ENCODE measurements at places on chromosomes 1 and 21.

DNA sequence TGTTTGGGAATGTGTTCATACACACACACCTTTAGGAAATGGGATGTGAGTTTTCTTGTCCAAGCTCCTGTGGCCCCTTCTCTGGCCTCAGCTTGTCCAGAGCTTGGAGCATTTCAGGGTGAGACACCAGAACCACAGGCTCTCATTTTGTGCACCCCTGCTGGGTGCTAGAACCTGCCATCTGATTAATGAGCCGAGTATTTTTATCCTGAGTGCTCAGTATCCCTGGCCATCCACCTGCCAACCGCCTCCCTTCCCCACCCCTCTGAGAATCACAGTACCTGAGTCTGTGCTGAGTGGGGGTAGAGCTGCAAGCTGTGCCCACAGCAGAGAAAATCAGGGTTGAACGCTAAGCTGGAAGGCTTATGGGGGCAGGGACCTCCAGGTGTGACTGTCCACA lies 1.4 kb downstream of the CASQ1 start:
- no peak for DNase-seq

- no peak for DNase-seq
Observed at GRCh38 chr1:61570191-61570590, 154.8 kb downstream of the TM2D1 start.

DNA sequence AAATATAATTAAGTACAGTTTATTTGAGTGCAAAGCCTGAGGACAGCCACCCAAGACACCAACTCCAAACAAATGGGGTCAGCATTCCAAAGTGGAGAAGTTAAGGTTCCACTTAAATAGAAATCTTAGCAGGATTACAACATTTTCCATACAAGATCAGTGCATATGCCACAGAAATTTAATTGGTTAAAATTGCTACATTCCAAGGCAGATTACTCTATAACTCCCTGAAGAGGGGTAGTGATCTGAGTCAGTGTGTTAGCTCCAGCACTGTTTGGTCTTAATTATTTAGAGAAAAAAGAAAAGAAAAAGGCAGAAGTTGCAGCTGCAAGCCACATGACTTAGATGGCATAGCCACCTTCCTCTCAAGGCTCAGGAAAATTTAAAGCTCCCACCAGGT lies 297.5 kb downstream of the HHIPL2 start:
- no peak for DNase-seq

DNA sequence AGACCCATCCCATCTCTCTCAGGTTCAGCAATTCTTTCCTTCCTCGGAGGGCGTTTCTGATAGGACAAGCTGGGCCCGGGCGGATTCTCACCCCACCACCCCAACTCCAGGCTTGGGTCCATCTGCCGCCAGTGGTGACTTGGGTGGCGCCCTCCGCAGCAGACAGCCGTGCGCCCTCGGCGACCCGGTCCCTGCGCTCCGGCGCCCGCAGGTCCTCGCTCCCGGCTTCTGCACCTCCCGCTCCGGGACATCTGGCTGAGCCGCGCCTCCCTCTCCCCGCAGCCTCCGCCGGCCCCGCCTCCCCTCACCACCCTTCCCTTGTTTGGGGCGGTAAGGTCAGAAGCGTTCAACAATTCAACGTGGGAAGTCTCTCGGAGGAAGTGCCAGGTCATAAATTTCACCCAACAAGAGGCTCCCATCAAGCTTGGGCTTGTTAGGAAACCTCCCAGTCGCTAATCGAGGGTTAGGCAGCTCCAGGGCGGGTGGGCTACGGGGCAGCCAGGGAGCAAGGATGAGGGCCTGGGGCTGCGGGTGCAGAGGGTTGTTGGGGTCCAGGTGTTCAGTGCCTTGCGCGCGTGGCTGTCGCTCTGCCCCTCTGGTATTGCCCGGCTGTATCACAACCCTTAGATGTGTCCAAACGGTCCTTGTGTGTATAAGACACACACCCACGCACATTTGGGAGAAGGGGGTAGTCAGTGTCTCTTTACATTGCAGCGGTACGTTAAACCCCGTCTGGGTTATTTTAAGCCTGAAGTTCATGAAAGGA lies 39.8 kb downstream of the OLIG1 start:
- DNase-seq: no peak

DNA sequence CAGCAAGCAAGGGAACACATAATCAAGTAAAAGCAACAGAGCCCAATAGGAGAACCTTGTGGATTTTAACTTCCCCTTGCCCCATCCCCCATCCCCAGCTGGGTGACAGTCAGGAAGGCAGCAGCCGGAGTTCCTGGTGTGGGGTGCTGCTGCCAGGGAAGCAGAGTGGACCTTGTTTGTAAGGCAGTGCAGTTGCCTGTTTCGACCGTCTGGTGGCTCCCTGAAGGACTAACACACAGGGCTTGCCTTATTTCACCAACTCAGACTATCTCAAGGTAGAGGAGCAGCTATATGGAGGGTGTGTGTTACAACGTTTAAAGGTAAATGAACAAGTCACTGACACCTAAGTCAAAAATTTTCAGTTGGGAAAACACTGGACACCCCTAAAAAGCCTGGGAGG lies 6.6 kb downstream of the KRTAP10-8 start:
- DNase-seq: no peak

DNA sequence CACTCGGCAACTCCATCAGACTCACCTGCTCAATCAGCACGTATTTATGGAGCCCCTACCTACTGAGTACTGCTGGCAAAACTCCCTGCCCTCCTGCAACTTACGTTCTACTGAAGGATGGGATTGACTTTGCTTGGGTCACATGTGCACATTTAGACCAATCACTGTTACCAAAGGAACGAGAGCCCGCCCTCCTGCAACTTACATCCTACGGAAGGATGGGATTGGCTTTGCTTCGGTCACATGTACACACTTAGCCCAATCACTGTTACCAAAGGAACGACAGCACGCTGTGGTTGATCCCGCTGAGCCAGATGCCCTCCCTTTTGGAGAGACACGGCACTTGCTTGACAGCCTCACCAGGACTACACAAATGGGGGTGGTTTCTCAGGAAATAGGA lies 46.0 kb downstream of the UBIAD1 start:
- DNase-seq: no peak

DNA sequence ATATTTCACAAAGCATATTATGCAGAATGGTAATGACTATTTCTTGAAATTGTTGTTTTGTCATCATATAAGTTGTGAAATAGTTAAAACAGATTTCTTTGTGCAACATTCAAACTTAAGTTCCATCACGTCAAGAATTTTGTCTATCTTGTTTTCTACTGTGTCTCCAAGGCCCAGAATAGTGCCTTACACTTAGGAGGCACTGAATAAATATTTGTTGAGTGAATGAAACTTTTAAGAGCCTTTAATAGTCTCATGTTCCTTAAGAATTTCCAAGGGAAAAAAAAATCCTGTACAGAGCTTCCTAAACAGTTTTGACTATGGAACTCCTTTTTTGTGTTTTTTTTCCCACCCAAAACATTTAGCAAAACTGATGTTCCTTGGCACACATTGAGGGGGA lies 50.8 kb upstream of the TNFSF18 start:
- DNase-seq: no peak

DNA sequence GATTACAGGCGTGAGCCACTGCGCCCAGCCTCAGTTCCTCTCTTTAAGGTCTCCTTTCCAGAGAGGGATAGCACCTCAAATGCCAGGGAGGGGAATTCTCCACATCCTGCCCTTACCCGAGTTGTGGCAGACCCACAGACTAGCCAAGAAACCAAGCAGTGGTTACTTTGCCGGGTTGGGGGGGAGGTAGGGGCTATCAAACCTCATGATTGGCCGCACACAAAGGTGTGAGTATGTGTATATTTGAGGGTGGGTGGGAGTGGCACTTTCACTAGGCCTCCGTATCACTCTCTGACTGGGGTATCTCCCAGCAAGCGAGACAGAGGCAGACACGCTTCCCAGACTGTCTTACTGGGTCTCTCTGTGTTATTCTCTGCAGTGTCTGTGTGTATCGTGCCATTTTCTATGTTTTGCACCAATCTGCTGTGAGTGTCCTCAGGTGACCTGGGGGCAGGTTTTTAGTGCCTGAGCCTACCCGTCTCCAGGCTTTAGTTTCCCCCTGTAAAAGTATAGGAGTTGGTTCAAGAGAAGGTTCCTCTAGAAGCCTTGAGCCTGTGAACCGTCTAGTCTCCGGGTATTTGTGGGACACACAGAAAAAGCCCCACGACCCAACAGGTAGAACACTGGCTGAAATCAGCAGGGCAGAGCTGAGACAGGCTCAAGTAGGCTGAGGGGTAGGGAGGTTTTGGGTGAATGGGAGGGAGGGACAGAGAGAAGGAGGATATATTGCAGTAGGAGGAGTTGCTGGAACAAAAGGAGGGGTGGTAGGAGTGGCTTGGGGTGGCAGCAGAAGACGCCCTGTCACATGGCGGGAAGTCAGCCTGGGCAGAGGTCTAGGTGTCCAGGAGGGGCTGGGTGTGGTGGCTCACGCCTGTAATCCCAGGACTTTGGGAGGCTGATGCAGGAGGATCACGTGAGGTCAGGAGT lies 10.3 kb downstream of the LMNA start:
- DNase-seq: no peak

- no peak for DNase-seq
Observed at GRCh38 chr1:107941531-107941930, 23.4 kb downstream of the VAV3 start.

DNA sequence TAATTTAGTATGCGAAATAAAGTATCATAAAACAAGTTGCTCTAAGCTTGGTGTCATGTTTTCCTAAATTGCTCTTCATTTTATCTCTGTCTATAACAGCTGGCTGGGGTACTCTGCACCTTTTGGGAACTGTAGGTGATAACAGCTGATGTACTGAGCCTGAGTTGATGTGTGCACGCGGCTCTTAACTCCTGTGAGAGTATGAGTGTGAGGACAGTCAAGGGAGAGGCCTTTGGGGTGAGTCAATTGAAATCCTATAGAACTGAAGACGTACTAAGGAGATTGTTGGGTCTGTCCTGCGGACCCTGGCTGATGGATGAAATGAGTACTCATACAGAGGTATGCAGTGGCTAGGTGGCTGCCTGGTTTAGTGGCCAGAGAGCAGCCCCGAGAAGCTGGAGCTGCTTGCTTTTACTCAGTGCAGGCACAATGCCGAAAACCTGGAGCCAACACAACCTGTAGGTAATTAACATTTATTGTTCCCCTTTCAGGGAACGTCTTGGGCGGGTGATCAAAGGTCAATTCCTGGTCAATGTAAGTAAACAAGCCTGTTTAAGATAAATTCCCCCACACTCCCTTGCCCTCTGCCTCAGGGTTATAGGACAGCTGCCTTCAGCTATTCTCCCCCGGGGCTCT lies 188.5 kb downstream of the PRDM2 start:
- no peak for DNase-seq

Data from central memory CD8-positive, alpha-beta T cell (primary cell).